ENCODE measurements at places on chromosomes 1 and 21.

GRCh38 chr1:117674521-117675400, 68.9 kb downstream of the TENT5C start:
- DNase-seq, result peak; percentile 67

GRCh38 chr1:223147873-223148272, 4.8 kb upstream of the TLR5 start:
- no peak for DNase-seq

- DNase-seq, result no peak
Observed at GRCh38 chr1:175075572-175076568, 8.2 kb downstream of the TNN start.

DNA sequence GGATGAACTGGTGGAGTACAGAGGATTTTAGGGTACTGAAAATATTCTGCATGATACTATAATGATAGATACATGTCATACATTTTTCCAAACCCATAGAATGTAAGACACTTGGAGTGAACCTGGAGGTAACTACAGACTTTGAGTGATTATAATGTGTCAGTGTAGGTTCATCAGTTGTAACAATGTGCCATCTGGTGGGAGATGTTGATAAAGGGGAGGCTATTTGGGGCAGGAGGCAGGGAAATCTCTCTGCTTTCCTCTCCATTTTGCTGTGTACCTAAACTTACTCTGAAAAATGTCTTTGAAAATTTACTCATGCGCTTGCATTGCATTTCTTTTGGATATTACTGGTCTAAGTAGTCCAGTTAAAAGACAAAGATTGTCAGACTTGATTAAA, 35.2 kb downstream of the PTBP2 start:
- DNase-seq, result no peak

DNA sequence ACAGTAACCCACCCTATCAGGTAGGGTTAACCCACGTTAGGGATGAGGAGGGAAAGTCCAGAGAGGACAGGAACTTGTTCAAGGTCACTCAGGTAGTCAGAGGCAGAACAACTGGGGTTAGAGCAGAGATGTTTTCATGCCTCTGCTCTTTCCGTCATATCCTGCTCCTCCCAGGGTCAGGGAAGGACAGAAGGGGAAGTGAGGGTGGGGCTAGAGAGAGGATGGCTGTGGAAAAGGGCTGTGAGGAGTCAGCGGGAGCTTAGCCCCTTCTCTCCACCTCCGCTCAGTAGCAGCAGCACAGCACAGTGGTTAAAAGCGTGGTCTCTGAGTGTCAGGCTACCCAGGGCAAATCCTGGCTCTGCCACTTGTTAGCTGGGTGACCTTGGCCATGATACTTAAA, 36.5 kb downstream of the DDX20 start:
- DNase-seq, result no peak

- DNase-seq, result peak; percentile 43
Observed at GRCh38 chr1:168348146-168348709, 67.6 kb downstream of the TBX19 start.

GRCh38 chr1:154969246-154969645, 1.3 kb downstream of the SHC1 start:
- no peak for DNase-seq

DNA sequence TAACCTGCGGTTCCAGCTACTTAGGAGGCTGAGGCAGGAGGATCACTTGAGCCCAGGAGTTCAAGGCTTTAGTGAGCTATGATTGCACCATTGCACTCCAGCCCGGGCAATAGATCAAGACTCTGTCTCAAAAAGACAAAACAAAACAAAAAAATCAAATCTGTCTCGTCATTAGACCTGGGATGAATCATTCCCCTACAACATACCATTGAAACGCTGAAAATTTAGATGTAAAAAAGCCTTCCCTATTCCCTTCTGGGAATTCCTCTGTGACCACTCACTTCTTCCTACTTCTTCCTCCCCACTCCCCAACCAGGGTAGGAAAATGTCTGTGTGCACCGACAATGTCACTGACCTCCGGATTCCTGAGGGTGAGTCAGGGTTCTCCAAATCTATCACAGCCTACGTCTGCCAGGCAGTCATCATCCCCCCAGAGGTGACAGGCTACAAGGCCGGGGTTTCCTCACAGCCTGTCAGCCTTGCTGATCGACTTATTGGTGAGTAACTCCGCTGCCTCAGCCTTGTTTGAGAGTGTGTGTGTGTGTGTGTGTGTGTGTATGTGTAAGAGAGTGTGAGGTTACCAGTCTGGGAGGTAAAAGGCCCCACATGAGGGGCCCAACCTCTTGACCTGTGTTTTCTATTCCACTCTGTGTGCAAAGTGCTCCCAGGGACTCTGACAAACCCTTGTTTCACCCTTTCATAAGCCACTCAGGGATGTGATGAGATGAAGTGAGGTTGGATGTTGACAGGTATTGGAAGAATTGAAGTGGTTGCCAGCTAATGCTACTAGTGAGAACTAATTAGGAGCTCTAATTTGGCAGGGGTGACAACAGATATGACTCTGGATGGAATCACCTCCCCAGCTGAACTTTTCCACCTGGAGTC, 16.3 kb upstream of the SARS1 start:
- DNase-seq, result no peak

- DNase-seq, result no peak
Observed at GRCh38 chr21:32215306-32215685, 63.6 kb downstream of the MIS18A start.

- no peak for DNase-seq
Observed at GRCh38 chr21:41874611-41875010, 4.5 kb downstream of the PRDM15 start.

- DNase-seq, result no peak
Observed at GRCh38 chr1:30299393-30299792, 424.0 kb downstream of the MATN1 start.

DNA sequence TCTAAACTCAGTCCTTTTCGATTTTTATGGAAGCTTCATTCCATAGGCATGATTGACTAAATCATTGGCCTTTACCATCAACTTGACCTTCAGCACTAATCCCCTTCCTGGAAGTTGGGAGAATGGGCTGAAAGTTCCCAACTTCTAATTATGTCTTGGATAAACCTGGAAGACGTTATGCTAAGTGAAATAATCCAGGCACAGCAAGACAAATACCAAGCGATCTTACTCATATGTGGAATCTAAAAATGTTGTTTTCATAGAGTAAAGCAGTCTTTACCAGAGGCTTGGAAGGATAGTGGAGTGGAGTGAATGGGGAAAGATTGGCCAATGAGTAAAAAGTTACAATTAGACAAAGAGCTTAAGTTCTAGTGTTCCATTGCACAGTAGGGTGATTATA, 1453.2 kb downstream of the PLA2G4A start:
- DNase-seq, result no peak

GRCh38 chr1:14881775-14882672, 271.5 kb upstream of the TMEM51 start:
- DNase-seq, result no peak

GRCh38 chr1:50976890-50977574, 7.0 kb downstream of the CDKN2C start:
- DNase-seq, result peak; percentile 30
